ENCODE measurements at places on chromosomes 11 and 22.

DNA sequence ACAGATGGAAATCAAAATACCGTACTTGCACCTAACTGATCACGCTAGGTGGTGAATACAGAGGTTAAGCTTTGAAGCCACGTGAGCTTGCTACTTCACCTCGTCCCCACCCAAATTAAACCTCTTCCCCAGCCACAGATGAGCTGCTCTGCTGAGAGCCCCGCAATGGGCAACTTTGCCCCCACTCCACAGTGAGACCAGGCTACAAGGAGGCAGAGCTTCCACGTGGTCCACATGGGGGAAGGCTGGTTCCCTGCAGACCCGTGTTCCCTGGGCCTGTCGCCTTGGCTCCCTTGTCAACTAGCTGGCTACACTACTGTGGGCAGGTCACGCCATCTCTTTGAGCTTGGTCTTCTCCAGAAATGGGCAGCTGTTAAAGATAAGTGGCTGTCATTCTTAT lies 10.9 kb downstream of the CD5 start:
- no peak overlapping the region for H3K4me3 ChIP-seq
- H3K27ac ChIP-seq, result no peak overlapping the region
- no peaks in the 10 kb centered on the region for H3K36me3 ChIP-seq
- H3K27me3 ChIP-seq, result no peaks in the 10 kb centered on the region
- no peak for DNase-seq

DNA sequence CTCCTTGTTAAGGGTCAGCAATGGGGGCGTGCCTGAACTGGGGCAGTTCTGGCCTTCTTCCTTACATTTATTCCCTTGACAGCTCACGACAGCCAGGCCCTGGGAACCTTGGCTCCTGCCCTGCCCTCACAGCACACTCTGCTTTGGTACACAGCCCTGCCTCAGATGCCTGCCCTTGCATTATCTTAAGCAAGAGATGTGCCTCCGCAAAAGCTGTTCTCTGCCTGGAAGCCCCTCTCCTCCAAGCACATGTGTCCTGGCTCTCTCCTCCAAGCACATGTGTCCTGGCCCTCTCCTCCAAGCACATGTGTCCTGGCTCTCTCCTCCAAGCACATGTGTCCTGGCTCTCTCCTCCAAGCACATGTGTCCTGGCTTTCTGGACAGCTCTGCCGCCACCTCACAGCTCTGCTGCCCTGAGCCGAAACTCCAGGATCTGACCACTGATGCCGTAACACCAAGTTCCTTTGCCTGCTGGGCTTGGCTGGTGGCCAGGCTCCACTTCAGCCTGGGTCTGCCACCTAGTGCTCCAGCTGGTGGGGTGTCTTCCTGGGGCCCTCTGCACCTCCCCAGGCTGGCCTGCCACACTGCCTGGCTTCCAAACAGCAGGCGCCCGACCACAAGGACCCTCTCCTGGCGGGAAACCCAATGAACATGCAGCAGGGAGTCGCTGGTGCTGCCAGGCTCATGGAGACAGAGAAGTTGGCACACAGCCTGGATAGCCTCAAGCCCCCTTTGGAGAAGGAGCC lies 53.0 kb downstream of the SCUBE1 start:
- no peaks in the 10 kb centered on the region for H3K4me1 ChIP-seq
- H3K36me3 ChIP-seq, result no peaks in the 10 kb centered on the region
- H3K27me3 ChIP-seq, result no peaks in the 10 kb centered on the region
- peak overlapping the region; percentile 51 for H3K4me3 ChIP-seq
- DNase-seq, result peak; percentile 54

- peaks cover 5% of the 10 kb centered on the region for H3K27me3 ChIP-seq
- H3K36me3 ChIP-seq, result no peaks in the 10 kb centered on the region
- no peak overlapping the region for H3K27ac ChIP-seq
- no peak overlapping the region for H3K4me3 ChIP-seq
These were observed 88.5 kb upstream of the ALX4 start for GRCh38 chr11:44398266-44399030.

DNA sequence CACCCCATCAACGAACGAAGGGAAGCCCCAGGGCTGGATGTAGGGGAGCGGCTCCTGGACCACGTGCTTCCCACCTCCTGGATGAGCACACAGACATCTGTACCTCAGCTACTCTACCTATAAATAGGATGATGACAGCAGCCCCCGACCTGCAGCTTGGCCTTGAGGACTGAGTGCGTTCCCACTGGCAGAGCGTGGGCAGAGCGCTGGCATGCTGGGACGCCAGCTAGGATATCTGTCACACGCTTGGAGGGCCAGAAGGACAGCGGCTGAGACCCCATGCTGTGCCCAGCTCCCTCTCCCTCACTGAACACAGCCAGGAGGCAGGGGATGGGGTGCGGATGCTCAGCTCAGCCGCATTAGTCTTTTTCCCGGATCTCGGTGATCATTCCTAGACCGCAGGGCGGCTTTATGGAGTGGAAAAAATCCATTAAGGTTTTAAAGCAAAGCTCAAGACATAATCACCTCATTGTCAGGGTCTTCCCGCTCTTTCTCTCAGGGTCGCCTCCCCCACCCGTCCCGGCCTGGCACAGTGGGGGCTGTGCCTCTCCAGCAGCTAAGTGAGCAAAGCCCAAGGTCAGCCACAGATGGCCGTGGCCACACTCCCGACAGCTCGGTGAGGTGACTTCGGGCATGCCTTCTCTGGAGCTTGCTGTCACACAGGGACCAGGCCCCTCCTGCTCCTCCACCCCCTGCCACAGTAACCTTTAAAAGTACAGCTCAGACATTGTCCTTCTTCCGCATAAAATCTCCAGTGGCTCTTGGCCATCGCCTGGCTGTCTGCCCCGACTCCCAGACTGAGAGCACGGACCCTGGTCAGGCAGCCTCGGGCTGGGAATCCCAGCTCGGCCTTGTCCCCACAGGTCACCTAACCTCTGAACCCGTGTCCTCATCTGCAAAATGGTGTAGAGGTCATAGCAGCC lies 69.6 kb upstream of the SHISAL1 start:
- no peaks in the 10 kb centered on the region for H3K36me3 ChIP-seq
- no peak for DNase-seq
- no peak overlapping the region for H3K4me3 ChIP-seq
- no peaks in the 10 kb centered on the region for H3K4me1 ChIP-seq
- H3K27me3 ChIP-seq, result peaks cover 21% of the 10 kb centered on the region
- H3K27ac ChIP-seq, result no peak overlapping the region

GRCh38 chr22:17164392-17165024 lies 5.4 kb upstream of the HDHD5 start:
- H3K27ac ChIP-seq, result no peak overlapping the region
- H3K36me3 ChIP-seq, result no peaks in the 10 kb centered on the region
- no peaks in the 10 kb centered on the region for H3K27me3 ChIP-seq
- H3K4me1 ChIP-seq, result no peaks in the 10 kb centered on the region
- H3K4me3 ChIP-seq, result no peak overlapping the region

GRCh38 chr11:60717956-60718355 lies 6.6 kb upstream of the MS4A18 start:
- DNase-seq, result no peak
- no peak overlapping the region for H3K4me3 ChIP-seq
- no peaks in the 10 kb centered on the region for H3K36me3 ChIP-seq
- no peaks in the 10 kb centered on the region for H3K4me1 ChIP-seq
- H3K27me3 ChIP-seq, result 0 out of 2 replicates have a peak, but pooled peaks cover 2% of the 10 kb centered on the region
- H3K27ac ChIP-seq, result no peak overlapping the region

GRCh38 chr11:117818041-117818873 lies 6.3 kb downstream of the FXYD2 start:
- H3K36me3 ChIP-seq, result no peaks in the 10 kb centered on the region
- H3K27me3 ChIP-seq, result 0 out of 2 replicates have a peak, but pooled peaks cover 5% of the 10 kb centered on the region
- H3K4me3 ChIP-seq, result no peak overlapping the region
- no peaks in the 10 kb centered on the region for H3K4me1 ChIP-seq

- DNase-seq, result peak; percentile 40
- no peak overlapping the region for H3K27ac ChIP-seq
- H3K36me3 ChIP-seq, result no peaks in the 10 kb centered on the region
- no peaks in the 10 kb centered on the region for H3K27me3 ChIP-seq
These were observed 2.4 kb downstream of the LARGE1 start for GRCh38 chr22:33917744-33918406.

GRCh38 chr11:23765682-23766252 lies 731.1 kb upstream of the LUZP2 start:
- peaks cover 15% of the 10 kb centered on the region for H3K4me1 ChIP-seq
- no peak overlapping the region for H3K4me3 ChIP-seq

DNA sequence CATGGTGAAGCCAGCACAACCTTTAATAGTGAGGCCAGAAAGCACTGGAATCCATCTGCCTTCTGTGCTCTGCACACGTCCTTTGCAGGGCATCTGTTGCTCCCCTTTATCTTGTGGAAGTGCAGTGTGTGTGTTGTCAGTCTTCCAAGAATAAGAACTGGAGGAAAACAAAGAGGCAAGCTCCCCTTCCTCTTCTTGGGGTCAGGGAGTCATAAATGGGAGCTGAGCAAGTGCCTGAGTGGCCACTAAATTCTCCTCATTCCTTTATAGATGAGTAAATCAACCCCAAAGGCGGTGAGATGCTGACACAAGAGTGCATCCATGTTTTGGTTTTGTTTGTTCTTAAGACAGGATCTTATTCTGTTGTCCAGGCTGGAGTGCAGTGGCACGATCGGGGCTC lies 38.3 kb downstream of the WT1 start:
- no peak overlapping the region for H3K27ac ChIP-seq
- no peaks in the 10 kb centered on the region for H3K36me3 ChIP-seq
- H3K27me3 ChIP-seq, result peaks cover 9% of the 10 kb centered on the region
- DNase-seq, result no peak
- H3K4me1 ChIP-seq, result no peaks in the 10 kb centered on the region

DNA sequence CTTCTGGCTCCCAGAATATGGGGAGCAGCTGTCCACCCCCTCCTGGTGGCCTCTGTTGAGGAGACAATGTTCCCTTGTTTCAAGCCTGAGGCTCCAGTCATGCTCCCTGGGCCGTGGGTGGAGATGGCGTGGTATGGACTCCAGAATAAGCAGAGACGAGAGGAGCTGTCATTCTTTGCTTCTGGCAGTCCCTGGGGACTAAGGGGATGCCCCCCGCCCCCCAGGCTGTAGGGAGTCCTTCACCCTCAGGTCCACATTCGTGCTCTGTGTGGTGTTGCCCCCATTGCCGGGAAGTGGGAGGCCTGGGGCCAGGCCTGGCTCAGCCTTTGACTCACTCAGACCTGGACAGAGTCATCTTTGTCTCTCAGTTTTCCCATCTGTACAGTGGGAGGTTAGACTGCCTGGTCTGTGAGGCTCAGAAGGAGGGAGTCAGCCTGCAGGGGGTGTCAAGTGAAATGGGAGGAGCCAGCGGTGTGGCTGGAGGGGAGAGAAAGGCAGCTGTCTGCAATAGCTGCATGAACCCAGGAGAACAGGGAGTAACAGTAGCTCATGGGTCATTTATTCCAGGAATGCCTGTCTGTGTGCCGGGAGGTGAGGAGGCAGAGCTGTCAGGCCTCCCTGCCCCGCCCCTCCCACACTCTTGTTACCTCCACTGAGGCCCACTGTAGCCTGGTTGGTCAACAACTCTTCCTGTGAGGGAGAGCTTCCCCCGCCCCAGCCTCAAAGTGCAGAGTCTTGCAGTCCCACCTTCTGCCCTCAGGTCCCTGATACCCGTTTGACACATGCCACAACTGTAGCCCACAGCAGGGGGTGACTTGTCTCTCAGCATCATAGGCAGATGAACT lies 6.3 kb downstream of the ARHGEF17 start:
- H3K27me3 ChIP-seq, result no peaks in the 10 kb centered on the region
- H3K27ac ChIP-seq, result peak overlapping the region; percentile 78
- H3K4me3 ChIP-seq, result peak overlapping the region; percentile 76
- DNase-seq, result peak; percentile 63
- peaks cover 60% of the 10 kb centered on the region for H3K4me1 ChIP-seq
- no peaks in the 10 kb centered on the region for H3K36me3 ChIP-seq

- H3K27ac ChIP-seq, result no peak overlapping the region
- H3K4me1 ChIP-seq, result 0 out of 2 replicates have a peak, but pooled peaks cover 4% of the 10 kb centered on the region
- peaks cover 76% of the 10 kb centered on the region for H3K27me3 ChIP-seq
- DNase-seq, result peak; percentile 30
- H3K36me3 ChIP-seq, result no peaks in the 10 kb centered on the region
- H3K4me3 ChIP-seq, result peak overlapping the region; percentile 70
These were observed 2.9 kb downstream of the PGR start for GRCh38 chr11:101126551-101127196.

All from GM23248 (cell line).